Activated T-helper 1 cell treated with Interleukin-2 at 50 U/mL for 16 hours (primary cell): ENCODE measurements at places on chromosomes 2 and 18.

GRCh38 chr2:215136669-215137328 lies 1.6 kb downstream of the ABCA12 start:
- no peak for DNase-seq

GRCh38 chr2:122186761-122187222 lies 431.3 kb downstream of the TSN start:
- no peak for DNase-seq

DNA sequence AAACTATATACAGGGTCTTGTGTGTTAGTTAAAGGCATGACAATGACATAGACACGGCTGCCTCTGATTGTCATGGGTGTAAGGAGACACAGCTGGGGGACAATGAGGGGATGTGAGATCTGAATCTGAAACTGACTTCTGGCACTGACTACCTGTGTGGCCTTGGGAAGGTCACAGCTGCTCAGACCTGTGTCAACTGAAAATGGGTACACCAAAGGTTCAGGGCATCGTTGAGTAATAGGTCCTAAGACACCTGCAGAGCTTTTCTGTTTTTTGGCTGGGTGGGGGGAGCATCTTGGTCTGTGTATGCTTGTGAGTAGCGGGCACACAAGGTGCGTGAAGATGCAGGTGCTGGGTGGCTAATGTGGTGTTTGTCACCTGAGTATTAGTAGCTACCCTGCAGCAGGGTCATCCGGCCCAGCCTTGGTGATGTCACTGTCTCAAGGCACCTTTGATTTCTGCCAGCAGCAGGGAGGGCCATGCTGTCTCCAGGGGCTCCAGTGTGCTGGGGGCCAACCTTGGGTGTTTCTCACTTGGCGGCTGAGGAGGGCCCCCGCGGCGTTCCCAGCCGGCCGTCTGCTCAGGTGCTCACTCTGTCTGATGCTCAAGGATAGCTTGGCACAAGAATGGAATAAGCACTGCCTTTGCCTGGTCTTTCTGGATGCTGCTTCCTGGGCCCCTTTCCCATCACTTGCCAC lies 53.1 kb upstream of the HS6ST1 start:
- no peak for DNase-seq

DNA sequence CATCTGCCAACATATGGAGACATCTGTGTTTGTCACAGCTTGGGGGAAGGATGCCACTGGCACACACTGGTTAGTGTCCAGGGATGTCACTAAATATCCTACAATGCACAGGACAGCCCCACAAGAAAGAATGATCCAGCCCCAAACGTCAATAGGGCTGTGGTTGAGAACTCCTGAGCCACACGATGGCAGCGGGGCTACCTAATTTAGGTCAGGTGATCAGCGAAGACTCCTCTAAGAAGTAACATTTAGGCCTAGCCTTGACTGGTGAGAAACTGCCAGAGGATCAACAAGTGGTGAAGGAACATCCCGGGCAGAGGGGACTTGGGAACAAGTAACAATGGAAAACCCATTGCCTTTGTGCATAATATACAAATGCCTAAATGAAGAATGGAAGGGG lies 5.0 kb upstream of the TGIF1 start:
- no peak for DNase-seq

- no peak for DNase-seq
These were observed 10.6 kb downstream of the TRABD2A start for GRCh38 chr2:84870306-84870705.

DNA sequence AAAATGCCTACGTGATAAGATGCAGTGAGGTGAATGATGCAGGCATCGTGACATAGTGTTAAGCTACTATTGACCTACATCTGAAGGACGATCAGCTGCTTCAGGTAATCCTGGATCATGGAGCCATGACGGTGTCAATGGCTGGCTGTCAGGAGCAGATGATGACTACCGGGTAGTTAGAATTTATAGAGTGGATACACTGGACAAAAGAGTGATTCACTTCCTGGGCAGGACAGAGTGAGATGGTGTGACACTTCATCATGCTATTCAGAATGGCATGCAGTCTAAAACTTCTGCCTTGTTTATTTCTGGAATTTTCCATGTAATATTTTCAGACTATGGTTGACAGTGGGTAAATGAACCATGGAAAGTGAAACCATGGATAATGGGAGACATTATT lies 29.5 kb downstream of the METTL8 start:
- DNase-seq, result no peak

DNA sequence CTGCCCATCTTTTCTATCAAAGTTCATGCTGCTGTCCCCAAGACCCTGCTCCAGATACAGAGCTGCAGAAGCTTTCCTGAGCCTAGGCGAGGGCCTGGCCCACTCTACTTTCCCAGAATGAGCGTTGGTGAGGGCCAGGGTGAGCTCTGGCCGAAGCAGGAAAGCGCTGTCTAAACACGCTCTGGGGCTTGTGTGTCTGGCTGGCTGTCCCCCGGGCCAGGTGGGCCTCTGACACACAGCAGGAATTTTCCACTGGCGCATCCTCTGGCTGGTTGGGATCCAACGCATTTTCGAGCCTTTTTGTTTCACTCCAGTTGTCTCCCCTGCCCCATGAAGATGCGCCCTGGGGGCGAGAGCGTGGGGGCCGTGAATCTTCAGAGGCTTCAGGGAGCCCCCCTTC lies 17.8 kb upstream of the KCNK3 start:
- no peak for DNase-seq

- DNase-seq, result no peak
These were observed 79.2 kb downstream of the PTPRM start for GRCh38 chr18:7646174-7646886.

DNA sequence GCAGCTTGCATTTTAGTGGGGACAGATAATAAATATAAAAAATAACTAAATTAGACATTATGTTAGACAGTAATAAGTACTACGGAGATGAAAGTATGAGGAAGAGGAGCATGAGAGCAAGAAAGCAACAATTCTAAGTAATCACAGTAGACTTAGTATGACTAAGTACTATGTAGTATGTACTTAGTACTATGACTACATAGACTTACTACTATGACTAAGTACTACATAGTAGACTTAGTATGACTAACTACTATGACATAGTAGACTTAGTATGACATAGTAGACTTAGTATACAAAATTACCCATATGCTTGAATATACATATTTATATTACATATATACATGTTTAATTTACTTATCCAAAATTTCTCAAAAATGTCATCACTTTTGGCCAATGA lies 29.3 kb downstream of the CDH20 start:
- DNase-seq, result no peak

DNA sequence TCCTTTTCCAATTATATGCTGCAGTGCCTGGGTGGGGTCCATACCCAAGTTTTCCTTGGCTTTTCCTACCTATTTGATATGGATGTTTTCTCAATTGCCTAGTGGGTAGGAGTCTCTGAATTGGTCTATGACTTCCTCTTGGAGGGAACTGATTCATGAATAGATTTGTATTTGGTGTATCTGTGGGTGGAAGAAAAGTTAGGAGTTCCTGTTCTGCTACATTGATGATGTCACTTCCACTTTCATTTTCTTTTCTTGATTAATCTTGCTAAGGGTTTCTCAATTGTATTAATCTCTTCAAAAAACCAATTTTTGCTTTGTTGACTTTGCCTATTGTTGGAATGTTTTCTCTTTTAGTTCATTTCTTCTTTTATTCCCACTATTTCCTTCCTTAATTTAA lies 37.4 kb upstream of the SLC9A2 start:
- DNase-seq, result no peak

DNA sequence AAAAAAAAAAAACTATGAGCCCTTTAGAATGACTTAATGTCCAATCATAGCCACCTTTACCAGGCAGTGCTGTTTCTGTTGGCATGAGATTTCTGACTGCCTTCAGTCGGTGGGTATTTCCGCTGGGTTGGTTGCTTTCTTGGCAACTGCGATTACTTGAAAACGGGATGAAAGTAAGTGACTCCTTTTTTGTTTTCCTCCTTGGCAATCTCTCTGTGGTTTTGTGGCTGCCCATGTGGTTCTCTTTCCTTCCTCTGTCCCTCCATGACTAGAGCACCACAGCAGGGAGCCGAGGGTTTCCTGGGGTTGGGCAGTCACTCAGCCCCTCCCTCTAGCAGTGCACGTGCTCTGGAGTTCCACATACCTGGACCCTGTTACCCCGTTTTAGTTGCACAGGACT lies 112.1 kb downstream of the KLHL29 start:
- no peak for DNase-seq

GRCh38 chr2:216165711-216166110 lies 56.6 kb downstream of the XRCC5 start:
- DNase-seq, result no peak

GRCh38 chr2:140893685-140894084 lies 1237.1 kb downstream of the LRP1B start:
- DNase-seq, result no peak

DNA sequence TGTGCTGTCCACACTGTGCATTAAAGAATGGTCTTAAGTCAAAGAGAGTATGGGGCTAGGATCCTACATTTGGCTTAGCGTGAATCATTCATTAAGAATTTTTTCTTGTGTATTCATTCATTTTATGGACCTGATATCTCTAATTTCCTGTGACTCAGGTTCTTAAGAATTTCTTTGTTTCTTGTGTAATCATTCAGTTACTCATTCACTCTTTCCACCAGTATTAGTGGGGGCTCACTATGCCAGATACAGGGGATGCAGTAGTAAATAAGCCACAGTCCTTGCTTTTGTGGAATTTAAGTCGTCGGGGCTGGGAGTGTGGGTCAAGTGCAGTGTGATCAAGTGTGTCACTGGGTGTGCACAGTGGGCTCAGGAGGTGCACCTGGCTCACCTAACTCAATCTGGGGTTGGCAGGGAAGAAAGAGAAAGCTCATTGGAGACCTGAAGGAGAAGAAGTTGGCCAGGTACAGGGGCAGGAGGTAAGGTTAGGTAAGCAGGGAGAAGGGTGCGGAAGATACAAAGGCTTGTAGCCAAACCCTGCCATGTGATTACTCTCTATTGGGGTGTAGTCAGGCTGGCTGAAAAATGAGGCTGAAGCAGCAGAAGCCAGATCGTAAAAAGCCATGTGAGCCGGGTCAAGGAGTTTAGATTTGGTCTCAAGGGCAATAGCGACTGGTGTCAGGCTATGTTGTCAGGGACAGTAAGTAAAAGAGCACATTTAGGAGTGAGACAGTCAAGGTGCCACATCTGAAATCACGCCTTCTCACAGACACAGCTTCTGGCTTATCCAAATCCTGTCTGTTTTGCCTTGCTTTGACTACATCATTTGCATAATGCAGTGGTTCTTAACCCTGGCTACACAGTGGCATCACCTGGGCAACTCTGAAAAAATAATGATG lies 67.2 kb downstream of the KCTD1 start:
- DNase-seq, result no peak

- no peak for DNase-seq
These were observed 22.5 kb upstream of the RAB27B start for GRCh38 chr18:54805571-54806334.

GRCh38 chr2:215866606-215867005 lies 146.7 kb downstream of the MREG start:
- no peak for DNase-seq

DNA sequence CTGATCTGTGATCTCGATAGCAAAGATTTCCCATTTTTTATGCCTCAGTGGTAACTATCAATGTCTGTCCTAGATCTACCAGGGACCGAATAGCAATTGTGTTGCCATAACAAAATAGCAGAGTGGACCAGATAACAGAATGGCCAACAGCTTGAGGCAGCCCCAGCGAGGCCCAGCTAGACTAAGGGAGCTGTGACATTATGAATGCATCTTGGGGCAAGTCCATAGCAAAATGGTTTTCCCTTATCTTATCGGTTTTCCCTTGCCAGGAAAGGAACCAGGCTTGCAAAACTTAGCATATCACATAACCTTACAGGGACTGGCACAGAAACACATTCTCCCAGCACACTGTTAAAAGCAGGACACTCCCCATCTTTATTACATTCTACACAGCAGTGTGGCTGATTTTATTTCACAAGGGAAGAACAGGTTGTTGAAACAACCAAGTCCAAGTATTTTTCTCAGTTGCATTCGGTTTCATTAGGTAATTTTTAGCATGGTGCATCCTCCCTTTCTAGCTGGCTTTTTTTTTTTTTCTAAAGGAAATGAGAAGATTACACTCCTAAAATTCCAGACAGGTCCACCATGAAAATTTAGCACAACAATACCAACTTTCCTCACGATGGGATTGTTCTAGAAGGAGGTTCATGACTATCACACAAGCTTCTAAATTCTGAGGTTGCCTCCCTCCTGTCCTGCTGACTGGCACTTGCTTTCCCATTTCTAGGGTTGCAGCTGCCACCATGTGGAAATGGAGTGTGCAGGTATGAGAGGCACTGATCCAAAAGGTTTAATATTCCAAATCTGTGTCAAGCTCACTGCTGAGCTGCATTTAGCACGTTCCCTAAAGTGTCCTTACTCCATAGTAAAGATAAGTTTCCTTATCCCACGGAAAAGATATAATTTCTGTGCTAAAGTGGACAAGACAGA lies 97.0 kb upstream of the SLC35G4 start:
- no peak for DNase-seq

- no peak for DNase-seq
These were observed 344.3 kb upstream of the KYNU start for GRCh38 chr2:142533177-142533576.

DNA sequence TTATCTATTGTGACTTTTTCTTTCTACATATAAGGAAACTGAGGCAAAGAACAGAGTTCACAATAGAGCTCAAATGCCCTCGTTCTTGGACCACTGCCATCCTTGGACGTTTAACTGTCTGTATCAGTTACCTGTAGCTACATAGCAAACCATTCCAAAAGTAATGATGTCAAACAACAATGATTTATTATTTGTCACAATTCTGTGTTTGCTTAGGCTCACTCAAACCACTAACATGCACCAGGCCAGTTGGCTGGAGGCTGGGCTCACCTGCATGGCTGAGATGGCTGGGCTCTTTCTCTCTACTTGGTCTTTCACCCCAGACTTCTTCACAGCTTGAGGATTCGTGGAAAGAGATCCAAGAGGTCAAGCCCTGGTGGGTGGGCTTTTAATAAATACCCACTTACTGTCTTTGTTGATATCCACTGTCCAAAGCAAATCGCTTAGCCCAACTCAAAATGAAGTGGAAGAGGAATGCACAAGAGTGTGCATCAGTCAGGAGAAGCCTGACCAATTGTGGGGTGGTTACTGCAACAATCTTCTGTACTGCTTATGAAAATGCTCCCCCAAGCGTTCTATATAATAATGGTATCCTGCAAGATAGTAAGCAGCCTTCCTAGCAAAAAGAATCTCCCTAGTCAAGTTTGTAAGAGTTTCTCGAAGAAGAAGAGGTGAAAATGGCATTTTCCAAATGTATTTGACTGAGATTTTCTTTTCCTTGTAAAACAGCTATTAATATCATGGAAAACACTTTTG lies 163.5 kb upstream of the NT5C1B start:
- no peak for DNase-seq

DNA sequence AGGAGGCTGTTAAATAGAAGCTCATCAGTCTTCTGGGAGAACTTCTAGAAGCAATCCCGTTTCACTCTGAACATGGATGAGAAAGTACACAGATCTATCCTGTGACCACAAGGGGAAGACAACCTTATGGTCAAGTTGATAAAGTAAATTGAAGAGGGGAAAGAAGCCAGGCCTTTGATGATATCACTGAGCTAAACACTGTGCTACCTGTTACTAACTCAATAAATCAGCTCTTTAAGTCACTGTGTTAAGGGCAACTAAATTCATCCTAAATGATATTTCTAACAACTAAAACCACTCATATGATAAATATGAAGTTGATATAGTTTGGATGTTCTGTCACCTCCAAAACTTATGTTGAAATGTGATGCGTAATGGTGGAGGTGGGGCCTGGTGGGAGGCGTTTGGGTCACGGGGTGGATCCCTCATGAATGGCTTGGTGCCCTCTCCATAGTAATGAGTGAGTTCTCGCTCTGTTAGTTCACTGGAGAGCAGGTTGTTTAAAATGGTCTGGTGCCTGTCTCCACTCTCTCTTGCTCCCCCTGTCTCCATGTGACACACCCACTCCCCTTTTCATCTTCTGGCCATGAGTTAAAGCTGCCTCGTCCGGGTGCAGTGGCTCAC lies 23.6 kb downstream of the OLA1 start:
- DNase-seq, result no peak
